ENCODE measurements at places on chromosomes 6 and 20.

DNA sequence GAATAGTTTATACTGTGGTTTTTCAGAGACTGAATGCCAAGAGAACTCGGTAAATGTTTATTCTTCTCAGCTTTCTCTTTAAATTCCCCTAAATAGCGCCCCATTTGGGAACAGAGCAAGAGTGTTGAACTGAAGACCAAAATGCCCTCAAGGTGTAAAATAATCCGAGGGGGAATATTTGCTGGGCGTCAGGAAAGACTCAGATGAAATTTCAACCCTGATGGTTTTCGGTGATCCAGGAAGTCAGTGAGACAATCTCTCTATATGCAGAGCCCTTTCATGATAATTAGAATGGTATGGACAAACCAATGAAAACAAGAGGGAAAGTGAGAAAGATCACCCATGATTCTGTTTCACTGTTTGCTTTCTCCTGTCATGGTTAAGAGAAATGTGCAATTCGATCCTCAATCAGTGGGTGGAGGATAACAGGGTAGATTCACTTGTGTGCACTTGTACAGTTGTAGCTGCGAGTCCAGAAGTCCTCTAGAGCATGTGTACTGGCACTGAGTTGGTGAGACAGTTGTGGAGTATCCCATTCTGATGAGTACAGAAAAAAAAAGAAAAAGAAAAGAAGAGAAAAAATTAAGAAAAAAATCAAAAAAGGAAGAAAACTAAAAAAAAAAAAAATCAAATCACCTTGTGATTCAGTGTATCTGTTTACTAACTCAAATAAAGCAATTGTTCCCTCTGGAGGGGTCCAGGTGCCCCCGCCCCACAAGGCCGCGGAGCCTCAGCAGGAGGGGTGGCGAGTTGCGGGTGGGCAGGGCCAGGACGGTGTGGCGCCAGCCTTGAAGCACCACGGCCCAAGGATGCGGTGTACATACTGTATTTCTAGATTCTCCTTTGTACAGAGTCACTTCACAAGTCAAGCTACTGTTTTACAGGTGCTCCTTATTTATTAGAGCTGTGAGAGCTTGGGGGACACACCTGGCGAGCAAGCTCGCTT is 164.9 kb downstream of the SCML4 start:
- no peaks in the 10 kb centered on the region for H3K36me3 ChIP-seq
- DNase-seq: no peak
- H3K27ac ChIP-seq: no peak overlapping the region
- peaks cover 32% of the 10 kb centered on the region for H3K27me3 ChIP-seq

GRCh38 chr6:152423216-152424103 is 213.7 kb downstream of the SYNE1 start:
- no peaks in the 10 kb centered on the region for H3K27me3 ChIP-seq
- no peak overlapping the region for H3K4me3 ChIP-seq
- no peak overlapping the region for H3K27ac ChIP-seq
- DNase-seq: no peak
- peaks cover 6% of the 10 kb centered on the region for H3K4me1 ChIP-seq
- peaks cover 9% of the 10 kb centered on the region for H3K36me3 ChIP-seq

DNA sequence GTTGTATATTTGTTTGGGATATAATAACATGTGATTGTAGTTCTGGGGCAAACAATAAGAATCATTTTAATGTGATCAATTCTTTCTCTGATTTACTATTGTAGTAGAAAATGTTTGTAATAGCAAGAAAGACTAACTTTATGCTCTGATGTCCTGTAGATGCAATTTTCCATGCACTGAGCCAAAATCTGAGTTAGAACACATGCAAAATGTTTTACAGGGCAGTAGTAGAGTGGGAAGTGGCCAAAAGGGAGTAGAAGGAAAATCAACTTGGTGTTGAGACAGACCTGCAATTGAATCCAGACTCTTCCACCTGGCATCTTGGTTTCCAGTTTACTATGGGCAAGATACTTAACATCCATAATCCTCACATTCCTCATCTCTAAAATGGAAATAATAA is 93.5 kb upstream of the BMP5 start:
- H3K36me3 ChIP-seq: peaks cover 4% of the 10 kb centered on the region
- no peaks in the 10 kb centered on the region for H3K27me3 ChIP-seq
- no peak overlapping the region for H3K27ac ChIP-seq
- no peaks in the 10 kb centered on the region for H3K4me1 ChIP-seq
- H3K4me3 ChIP-seq: no peak overlapping the region
- DNase-seq: no peak

DNA sequence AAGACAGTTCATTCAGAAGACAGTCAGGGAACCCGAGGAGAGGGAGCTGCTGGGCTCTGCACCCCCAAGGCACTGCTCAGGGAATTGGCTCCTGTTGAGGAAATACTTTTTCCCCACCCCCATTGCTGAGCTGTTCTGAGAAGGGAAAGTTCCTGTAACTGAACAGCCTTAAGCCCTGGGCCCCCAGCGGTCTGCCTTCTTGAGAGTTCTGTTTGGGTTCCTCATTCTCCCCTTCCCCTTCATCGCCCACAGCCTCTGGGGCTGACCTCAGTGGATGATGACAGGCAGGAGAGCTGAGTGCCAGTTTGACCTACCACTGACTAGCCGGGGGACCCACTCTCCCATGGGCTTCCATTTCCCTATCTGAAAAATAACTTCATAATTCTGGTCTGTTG is 10.7 kb downstream of the HCK start:
- H3K36me3 ChIP-seq: no peaks in the 10 kb centered on the region
- H3K27ac ChIP-seq: no peak overlapping the region
- no peak overlapping the region for H3K4me3 ChIP-seq

GRCh38 chr6:154683756-154684523 is 49.3 kb upstream of the SCAF8 start:
- H3K27ac ChIP-seq: peak overlapping the region; percentile 38
- no peaks in the 10 kb centered on the region for H3K36me3 ChIP-seq
- H3K4me3 ChIP-seq: no peak overlapping the region

- no peak overlapping the region for H3K4me3 ChIP-seq
- peaks cover 10% of the 10 kb centered on the region for H3K4me1 ChIP-seq
- H3K36me3 ChIP-seq: no peaks in the 10 kb centered on the region
- no peak for DNase-seq
- peak overlapping the region; percentile 29 for H3K27ac ChIP-seq
Observed at GRCh38 chr20:61099806-61100205, 152.3 kb upstream of the CDH4 start.

- H3K36me3 ChIP-seq: peaks cover 3% of the 10 kb centered on the region
- H3K4me1 ChIP-seq: peaks cover 51% of the 10 kb centered on the region
- no peaks in the 10 kb centered on the region for H3K27me3 ChIP-seq
- DNase-seq: no peak
Observed at GRCh38 chr6:32943864-32944649, 3.2 kb upstream of the HLA-DMB start.

All from effector memory CD8-positive, alpha-beta T cell (primary cell).